ENCODE measurements at places on chromosomes 7 and 10.

DNA sequence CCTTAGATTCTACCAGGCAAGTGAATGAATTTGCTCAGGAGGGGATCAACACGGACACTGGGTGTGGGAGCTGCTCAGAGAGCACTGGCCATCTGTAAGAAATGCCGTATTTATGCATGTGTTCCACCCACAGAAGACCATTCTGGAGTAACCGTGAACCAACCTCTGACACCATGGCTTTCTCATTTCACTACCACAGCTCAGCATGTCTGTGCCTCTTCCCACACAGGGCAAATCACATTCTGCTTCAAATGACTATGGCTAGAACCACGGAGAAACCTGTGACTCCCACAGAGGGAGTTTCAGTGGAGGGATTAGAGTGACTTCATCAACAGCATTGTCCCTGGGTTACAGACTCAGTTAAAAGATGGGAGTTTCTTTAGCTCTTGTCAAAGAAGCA, 893.4 kb downstream of the XPNPEP1 start:
- DNase-seq = no peak

- DNase-seq = no peak
Observed at GRCh38 chr10:10394933-10395658, 622.6 kb upstream of the CELF2 start.

DNA sequence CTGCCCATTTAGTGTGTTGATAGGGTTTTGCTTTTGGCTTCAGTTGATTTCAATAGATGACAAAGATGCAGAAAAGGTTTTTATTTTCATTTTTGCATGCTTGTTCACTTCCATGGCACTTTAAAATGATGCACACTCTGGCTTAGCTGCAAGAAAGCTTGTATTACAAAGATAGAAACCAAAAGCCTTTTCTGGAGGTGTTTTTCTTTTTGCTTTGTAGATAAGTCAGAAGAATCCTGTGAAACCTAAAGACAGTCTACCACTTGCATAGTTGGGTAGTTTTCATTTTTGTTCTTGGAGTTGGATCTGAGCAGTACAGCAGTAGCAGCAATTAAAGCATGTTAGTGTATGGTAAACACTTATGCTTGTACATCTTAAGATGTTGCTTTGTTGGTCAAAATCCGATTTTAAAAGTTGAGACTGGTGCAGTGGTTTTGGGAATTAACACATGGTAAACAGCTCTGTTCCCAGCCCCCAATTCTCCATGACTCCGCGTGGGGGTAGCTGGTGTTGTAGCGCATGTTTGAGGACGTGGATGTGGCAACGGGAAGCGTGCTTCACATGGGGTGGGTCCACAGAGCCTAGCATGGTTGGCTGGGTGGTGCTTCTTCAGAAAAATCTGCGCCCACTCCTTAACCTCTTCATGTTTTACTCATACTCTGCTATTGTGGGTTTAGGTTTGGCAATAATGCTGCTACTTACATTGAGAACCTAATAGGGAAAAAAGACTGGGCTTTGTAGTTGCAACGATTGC, 19.8 kb downstream of the CCNY start:
- DNase-seq = no peak

DNA sequence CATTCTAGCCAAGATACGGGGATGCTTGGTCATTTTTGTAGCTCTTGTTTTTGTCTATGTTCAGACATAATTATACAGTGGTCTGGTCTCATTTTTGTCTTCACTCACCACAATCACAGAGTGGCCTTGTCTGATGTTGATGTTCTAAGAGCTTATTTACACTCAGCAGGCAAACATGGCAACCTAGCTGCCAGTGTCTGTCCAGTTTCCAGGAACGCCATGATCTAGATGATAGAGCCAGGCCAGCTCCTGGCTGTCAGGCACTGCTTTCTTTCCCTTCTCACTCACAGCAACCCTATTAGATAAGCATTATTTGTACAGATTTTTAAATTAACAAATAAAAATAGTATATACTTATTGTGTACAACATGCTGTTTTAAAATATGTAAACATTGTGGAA, 98.6 kb upstream of the PHF14 start:
- no peak for DNase-seq

GRCh38 chr10:56823849-56824248, 462.8 kb upstream of the ZWINT start:
- peak; percentile 1 for DNase-seq

- DNase-seq = no peak
Observed at GRCh38 chr7:90726120-90726519, 130.0 kb downstream of the CDK14 start.

Measured in cerebellar cortex (tissue), 1 donor.